ENCODE measurements at places on chromosomes 3 and 15.

GRCh38 chr15:29826908-29827820, 4.9 kb upstream of the TJP1 start:
- peak; percentile 19 for DNase-seq

- DNase-seq = no peak
These were observed 168.2 kb upstream of the RARB start for GRCh38 chr3:25259871-25260270.

DNA sequence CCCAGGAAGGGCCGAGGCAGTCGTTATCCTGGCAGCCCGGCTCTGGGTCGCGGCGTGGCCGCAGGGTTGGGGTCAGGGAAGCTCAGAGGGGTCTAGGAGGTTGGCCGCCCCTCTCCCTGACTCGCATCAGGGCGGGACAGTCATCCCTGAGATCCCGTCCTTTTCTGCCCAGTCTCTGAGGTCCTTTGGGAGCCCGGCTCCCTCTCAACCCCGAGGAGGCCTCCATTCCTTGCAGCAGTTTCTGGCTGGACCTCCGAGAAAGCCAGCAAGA, 495 bp downstream of the HYAL2 start:
- no peak for DNase-seq

DNA sequence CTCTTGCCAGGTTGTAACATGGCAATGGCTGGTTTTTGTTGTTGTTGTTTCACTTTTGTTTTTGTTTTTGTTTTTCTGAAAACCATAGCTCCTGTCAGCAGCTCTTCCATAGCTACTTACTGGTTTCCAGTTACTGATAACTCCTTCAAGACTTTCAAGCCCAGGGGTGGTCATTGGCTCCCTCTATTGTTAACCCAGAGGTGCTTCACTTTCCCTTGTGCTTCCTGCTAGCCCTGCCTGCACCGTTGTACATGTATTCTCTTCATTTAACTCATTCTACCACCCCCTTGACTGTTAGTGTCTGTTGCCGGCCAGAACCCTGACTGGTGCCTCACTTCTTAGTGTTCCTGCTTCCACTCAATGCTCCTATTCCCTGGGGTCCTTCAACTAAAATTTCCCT, 4.2 kb upstream of the TRAT1 start:
- peak; percentile 64 for DNase-seq

- DNase-seq = peak; percentile 36
These were observed 179.6 kb downstream of the P3H2 start for GRCh38 chr3:189941125-189941524.

DNA sequence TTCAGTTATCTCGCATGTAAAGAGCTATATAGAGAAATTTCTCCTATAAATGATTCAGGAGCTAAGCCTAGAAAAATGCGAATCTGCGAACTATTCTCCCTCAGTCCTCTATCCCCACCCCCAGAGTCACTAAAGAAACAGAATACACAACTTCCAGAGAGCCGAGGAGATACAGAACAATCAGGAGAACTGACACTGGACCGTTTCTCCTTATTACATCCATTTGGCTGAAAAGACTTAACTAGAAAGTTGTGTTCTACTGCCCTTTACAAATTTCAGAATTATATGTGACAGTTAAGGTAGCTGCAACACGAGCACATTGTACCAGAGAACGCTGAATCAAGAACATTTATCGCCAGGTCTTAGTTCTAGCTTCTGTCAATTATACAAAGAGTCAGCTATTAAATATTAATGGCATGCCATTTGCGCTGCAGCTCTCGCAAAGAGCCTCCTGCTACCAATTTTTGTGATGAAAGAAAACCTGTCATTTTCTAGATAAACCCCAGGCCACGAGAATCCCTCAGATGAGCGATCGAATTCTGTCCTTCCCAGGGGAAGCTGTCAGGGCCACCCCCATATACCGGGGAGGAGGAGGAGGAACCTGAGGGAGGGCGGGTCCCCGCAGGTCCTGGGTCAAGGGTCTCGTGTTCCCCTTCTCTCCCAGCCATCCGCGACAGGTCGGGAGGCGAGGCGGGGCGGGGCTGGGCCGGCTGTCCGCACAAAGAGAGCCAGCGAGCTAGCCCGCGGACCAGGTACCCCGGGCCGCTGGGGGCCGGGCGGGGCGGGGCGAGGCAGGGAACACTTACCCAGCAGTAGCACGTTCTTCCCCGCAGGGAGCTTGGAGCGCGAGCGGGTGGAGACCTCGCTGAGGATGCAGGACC, 878 bp downstream of the DYNC1LI1 start:
- peak; percentile 87 for DNase-seq

DNA sequence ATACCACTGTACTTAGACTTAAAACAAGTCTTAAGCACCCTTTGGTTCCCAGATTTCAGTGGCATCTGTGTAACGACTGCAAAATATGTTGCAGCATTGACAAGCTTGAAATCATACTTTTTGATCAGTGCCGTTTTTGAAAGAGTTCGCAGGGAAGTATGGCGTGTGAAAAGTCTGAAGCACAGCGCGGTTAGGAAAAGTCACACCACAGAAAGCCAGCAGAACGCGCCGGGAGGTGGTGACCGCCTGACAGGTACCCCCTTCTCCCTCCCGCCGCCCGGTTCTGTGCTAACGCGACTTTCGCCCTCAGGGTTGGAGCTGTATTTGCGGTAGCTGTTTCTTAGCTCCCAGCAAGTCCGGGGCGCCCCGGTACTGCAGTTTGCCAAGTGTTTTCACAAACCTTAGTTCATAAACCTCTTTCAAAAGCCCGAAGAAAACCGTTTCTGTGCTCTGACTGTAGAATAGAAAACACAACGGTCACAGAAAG, 481 bp upstream of the CRYBG3 start:
- no peak for DNase-seq

GRCh38 chr3:185042312-185043050, 110.4 kb downstream of the C3orf70 start:
- DNase-seq = no peak

- no peak for DNase-seq
These were observed 101.6 kb upstream of the ANKRD28 start for GRCh38 chr3:15899388-15899787.

DNA sequence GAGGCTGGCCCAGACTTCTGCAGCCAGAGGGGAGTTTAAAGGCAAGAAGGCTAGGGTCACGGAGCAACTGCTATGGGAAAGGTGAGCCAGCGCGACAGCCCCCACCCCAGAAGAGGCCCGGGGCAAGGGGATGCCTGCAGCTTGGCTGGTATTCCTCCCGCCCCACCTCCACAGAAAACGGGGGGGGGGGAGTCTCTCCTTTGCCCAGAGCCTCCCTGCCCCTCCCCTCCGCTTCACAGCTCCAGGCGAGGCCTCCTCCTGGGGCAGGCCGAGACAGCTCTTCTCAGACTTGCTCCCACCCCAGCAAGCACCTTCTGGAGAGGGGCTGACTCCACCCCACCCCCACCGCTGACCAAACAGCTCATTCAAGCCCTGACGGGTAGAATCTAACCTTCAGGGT, 13.4 kb downstream of the ANP32A start:
- DNase-seq = peak; percentile 82

DNA sequence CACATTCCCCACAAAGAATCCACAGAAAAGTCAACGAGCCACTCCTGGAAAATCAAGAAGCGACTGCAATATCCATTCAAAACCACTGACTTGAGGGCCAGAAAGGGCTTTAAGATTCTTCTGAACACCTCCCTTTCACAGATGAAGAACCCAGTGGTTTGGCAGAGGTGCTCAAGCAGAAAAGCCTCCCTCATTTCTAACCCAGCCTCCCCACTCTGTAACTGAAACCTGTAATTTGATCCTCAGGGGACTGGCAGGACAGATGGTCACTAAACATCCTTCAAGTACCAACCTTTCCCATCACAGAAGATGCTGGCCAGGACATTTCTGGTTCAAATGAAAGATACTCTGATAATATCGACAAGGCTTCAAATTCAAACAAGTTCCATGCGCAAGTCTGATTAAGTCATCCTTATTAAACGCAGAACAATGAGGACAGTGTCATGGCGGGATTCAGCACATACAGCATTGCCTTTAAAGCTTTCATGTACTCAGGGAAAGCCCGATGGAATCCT, 5.5 kb downstream of the SEMA5B start:
- no peak for DNase-seq

DNA sequence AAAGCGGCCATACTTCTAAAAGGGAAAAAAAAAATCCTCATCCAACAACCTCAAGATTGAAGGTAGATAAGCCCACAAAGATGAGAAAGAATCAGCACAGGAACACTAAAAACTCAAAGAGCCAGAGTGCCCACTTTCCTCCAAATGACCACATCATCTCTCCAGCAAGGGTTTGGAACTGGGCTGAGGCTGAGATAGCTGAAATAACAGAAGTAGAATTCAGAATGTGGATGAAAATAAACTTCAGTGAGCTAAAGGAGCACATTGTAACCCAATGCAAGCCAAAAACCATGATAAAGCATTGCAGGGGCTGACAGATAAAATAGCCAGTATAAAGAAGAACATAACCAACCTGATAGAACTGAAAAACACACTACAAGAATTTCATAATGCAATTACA, 158.7 kb upstream of the UBE2E2 start:
- DNase-seq = no peak

GRCh38 chr15:75167588-75168350, 33.9 kb upstream of the C15orf39 start:
- no peak for DNase-seq

DNA sequence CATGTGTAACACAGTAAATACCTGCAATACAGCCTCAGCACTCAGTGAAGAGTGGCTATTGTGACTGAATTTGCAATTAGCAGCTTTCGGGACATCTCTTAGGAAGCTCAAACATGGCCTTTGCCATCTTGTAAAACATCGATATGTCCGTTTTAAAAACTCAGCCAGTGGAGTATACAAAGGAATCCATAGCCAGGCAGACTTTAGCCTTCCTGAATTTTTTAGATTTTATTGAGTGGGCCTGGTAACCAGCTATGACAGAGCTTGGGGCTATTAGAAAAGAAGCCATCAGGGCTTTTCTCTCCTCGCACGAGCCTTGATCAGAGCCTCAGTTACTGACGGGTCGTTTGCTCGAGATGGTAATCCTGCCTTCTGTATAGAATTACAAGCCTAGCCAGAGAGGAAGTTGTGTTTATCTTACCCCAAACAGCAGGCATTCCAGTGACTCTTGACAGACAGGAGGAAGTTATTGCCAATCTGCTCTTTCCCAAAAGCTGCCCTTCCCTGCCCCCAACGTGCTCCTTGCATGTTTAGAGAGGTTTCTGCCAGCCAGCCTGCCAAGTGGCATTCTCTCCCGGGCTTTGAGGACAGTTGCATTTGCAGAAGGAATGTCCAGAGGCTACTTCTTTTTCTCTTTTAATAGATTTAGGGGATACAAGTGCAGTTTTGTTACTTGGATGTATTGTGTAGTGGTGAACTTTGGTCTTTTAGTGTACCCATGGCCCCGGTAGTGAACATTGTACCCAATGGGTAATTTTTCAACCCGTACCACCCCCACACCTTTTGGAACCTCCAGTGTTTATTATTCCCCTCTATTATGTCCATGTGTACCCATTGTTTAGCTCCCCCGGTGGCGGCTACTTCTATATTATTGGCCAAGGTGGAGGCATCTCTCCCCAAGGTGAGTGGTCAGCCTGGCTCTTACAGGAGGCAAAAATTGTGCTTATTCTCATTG, 40.6 kb downstream of the ITPR1 start:
- peak; percentile 45 for DNase-seq

- DNase-seq = no peak
These were observed 82.3 kb downstream of the RBPMS2 start for GRCh38 chr15:64693134-64693533.

DNA sequence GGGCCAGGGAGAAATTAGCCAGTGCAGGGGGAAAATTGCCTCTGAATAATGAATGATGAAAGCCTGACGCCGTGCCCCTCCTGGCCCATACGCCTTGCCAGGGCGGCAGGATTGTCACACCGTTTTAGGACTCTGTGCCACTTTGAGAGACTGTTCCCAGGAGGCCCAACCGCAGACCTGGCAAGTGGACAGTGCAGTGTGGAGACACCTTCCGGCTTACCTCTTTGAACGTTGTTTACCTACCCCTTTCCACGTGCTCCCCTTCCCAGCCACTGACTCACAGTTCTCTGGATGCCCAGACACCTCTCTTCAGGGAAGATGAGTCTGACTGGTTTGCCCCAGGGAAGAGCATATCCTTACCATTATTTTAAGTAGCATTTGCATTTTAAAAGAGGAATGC, 84.0 kb upstream of the PXYLP1 start:
- DNase-seq = peak; percentile 34

DNA sequence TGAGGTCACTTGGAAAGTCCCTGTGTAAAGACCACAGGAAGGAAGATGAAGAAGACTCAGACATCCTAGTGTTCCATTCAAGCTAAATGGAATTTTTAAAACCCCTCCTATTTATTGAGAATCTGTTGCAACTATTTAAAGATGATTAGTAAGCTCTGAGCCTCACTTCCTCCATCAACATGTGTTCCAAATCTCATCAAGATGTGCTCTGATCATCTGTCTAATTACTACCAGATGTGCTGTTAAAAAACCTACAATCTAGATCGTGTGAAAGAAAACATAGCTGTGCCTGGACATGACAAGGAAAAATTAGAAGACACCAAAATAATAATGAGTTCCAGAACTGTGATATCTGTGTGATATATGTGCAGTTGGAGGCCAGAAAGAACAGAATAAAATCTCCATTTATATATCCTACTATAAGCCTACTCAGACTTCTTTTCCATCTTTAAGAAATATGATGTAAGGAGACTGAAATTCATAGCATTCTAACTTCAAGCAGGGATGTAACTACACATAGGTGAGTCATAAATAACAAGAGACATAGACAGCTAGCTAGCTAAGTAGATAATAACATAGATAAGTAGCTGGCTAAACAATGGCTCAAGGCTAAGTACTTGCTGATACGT, 7.8 kb downstream of the XPC start:
- DNase-seq = no peak

DNA sequence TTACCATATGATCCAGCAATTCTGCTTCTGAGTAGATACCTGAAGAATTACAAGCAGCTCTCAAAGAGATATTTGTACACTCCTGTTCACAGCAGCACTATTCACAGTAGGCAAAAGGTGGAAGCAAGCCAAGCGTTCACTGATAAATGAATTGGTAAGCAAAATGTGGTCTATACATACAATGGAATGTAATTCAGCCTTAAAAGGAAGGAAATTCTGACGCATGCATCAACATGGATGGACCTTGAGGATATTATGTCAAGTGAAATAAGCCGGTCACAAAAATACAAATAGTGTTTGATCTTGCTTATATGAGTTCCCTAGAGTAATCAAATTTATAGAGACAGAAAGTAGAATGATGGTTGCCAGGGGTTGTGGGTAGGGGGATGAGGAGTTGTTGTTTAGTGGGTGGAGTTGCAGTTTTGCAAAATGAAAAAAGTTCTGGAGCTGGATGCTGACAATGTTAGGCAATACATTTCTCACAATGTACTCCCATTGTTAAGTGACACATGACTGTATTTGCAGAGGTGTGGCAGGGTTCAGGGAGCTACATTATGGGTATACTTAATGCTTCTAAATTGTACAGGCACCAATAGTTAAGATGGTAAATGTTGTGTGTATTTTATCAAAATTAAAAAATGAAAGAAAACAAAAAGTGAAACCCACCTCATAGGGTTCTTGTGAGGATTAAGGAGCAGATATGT, 26.7 kb downstream of the SLC6A1 start:
- DNase-seq = no peak

- no peak for DNase-seq
These were observed 26.1 kb upstream of the NMB start for GRCh38 chr15:84684092-84684491.

All from ELF-1 (cell line).